ENCODE measurements at places on chromosomes 16 and 17.

- no peak for DNase-seq
Measured at GRCh38 chr16:52469775-52470174, 77.2 kb downstream of the TOX3 start.

DNA sequence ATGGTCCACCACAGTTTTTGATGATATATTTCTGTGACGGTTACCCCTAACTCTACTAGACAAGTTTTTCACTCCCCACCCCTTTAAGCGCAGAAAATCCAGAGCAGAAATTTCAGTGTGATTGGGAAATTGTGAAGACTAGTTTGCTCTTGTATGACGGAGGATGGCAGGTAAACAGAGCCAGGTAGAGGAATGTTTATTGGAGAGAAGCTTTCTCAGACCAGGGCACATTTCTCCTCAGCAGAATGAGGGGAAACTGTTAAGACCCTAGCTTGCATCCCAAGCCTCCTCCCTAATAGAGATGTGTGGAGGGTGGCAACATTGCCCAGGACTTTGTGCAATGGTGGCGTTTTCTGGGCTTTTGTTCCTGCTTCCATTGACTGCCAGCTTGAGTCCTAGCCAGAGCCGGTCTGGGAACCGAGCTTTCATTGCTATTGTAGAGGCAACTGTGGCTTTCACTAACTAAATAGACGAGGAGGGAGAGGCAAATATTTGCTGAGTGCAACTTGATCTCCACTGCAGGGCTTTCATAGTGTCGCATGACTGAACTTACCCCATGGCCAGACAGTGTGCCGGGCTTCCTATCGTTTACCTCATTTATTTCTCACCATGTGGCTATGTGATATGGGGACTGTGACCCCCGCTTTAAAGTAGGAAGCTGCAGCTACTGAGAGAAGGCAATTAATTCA is 159.6 kb upstream of the MPHOSPH6 start:
- DNase-seq, result no peak

GRCh38 chr17:17533901-17534441 is 37.8 kb upstream of the RASD1 start:
- DNase-seq, result no peak

- no peak for DNase-seq
Measured at GRCh38 chr17:50861822-50862528, 4.2 kb downstream of the TOB1 start.

DNA sequence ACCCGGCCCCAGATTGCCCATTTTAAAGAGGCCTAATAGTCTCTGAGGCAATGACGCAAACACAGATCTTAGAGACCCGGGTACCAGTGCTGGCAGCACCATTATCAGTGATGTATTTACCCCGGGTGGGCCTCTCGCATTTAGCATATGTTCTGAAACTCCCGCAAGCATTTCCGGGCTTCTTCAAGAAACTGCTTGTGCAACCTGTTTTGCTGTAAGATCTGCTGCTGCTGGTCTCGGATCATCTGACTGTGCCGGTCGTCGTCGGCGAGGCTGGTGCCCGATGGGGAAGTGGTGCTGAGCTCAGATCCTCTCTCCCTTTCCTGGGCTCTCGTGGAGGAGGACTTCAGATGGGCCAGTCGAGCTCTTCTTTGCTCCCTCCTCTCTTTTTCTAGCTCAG is 12.5 kb downstream of the CEP295NL start:
- no peak for DNase-seq

DNA sequence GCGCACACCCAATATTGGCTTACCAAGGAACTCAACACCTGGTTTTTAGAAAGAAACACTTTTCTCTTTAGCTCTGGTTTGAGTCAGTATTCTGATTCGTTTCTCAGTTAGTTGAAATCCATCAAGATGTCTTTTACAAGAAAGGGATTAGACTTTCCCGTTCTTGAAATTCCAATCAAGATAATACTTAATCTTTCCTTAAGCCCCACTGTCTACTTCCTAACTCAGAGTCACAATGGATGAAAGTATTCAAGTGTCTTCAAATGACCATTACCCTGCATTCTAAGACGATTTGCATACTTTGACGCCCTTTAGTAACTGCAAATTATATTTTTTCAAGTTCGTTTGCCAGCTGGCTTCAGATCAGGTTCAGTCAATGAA is 189.8 kb downstream of the USP22 start:
- peak; percentile 88 for DNase-seq

GRCh38 chr16:60166-60565 is 6.5 kb downstream of the SNRNP25 start:
- DNase-seq, result no peak

DNA sequence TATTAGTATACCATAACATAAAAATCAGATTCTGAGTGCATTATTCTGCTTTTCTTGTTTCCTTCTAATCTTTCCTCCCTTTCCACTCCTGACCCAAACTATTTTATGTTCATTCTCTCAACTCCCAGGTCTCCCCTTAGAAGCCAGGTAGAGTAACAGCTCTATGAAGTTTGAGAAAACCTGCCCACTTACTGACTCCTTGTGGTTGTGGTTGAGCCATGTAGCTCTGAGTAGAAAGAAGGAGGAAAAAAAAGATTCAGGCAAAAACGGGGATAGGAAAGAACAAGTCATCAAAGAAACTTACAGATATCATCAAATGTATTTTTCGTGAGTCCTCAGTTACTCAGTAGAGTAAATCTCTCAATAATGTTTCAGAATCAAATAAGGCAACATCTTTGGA is 216.7 kb downstream of the PMP22 start:
- no peak for DNase-seq

- no peak for DNase-seq
Measured at GRCh38 chr16:69703638-69704037, 22.7 kb downstream of the NQO1 start.

- no peak for DNase-seq
Measured at GRCh38 chr17:50582741-50583140, 22.2 kb downstream of the CACNA1G start.

DNA sequence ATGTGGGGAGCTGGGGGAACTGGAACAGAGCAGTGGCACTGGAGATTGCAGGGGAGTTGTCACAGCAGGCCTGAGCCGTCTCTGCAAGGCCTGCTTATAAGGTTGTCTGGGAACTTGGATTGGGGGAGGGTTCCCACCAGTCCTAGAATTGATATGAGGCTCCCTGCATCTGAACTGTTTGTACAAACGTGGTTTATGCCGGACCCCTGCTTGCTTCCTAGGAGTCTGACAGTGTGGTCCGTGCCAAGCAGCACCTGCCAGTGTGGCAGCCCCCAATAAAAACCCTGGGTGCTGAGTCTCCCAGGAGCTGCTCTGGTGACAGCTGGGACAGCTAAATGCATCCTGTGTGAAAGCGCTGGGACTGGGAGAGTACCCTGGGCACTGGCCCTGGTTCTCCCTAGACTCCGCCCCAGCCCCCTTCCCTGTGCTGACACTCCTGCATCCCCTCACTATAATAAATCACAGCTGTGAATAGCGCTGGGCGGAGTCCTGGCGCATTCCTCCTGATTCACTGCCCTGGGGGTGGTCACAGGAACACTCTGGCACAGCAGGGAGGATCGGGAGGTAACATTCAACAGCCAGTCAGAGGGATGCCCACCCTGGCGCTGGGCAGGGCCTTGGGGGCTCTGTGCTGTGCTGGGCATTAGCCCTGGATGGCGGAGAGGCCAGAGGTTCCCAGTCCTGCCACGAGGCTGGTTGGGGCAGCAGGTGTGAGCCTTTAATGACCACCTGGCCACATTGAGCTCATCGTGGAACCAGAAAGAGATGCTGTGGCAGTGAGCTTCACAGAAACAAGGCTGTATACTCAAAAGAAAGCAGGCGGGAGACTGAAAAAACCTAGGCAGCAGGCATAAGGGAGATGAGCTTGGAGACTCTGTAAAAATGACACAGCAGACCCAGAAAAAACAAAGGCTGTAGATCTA is 45.6 kb downstream of the RMI2 start:
- DNase-seq, result no peak

DNA sequence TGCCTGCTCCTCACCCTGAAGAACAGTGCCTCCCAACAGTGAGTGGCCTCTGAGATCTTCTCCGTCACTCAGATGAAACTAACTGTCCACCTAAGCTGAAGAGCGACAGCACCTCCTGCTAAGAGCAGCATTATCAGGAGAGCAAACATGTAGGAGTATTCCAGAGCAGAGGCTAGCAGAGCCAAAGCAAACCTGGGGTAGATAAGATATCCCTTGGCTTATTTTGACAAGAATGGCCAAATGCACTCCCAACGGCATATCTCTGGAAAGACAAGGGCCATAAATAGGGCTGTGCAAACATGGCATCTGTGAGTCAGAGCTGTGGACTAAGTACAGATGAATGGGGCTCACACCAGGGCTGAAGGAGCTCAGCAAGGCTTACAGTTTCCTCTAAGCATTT is 96.3 kb downstream of the NDEL1 start:
- no peak for DNase-seq

DNA sequence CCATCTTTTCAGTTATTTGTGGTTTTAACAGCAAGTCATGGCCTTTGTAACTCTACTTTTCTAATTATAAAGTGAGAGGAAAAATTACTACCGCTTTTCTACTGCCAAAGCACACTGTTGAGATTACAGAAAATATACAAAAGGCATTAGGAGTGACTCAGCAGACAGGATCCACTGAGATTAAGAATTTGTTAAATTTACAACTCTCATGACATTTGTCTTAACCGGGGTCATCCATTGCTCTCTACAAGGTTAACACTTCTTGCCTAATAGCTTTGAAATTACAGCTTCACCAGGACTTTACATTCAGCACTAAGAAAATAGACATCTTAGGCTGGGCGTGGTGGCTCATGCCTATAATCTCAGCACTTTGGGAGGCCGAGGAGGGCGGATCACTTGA is 93.4 kb downstream of the SSH2 start:
- no peak for DNase-seq

DNA sequence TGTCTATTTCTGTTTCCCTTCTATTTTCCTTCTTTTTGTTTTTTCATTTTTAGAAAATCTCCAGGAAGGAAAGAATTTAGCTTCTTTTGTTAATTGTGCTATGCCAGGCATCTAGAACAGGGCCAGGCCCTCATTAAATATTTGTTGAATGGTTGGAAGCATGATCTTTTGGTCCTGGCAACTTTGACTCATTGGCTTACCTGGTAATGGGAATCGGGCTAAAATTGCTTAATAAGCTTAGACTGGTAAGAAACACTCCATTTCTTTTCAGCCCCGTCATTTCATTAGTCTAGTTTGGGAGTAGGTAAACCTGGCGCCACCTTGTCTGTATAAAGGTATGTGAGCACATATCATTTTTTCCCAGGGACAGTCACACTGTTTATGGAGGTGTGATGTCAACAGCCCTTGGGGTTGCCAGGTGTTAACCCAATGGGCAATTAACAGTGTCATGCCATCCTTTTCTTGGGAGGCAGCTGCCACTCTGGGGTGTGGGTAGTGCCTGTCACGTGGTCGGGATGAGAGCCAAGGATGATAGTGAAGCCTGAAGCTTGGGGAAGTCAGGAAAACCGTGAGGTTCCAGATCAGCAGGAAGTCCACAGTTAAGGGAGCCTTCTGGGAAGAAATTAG is 9.5 kb upstream of the NDEL1 start:
- DNase-seq, result no peak

- DNase-seq, result peak; percentile 86
Measured at GRCh38 chr17:29005936-29006511, at the start of gene SEZ6. Gene SEZ6 (minus strand): TSS chr17:29006033. CDS start chr17:29005869, 164 bp downstream.

GRCh38 chr16:88456356-88457292 is 3.5 kb downstream of the ZFPM1 start:
- DNase-seq, result no peak

- no peak for DNase-seq
Measured at GRCh38 chr17:2943981-2944380, 119.4 kb downstream of the OR1D5 start.

GRCh38 chr16:9077091-9077809 is 14.2 kb upstream of the HAPSTR1 start:
- no peak for DNase-seq

- peak; percentile 13 for DNase-seq
Measured at GRCh38 chr16:66254751-66255150, 111.7 kb upstream of the CDH5 start.

GRCh38 chr16:54317101-54317611 is 30.6 kb upstream of the IRX3 start:
- no peak for DNase-seq

- DNase-seq, result peak; percentile 64
Measured at GRCh38 chr17:75289832-75290337, 652 bp upstream of the SLC25A19 start.

DNA sequence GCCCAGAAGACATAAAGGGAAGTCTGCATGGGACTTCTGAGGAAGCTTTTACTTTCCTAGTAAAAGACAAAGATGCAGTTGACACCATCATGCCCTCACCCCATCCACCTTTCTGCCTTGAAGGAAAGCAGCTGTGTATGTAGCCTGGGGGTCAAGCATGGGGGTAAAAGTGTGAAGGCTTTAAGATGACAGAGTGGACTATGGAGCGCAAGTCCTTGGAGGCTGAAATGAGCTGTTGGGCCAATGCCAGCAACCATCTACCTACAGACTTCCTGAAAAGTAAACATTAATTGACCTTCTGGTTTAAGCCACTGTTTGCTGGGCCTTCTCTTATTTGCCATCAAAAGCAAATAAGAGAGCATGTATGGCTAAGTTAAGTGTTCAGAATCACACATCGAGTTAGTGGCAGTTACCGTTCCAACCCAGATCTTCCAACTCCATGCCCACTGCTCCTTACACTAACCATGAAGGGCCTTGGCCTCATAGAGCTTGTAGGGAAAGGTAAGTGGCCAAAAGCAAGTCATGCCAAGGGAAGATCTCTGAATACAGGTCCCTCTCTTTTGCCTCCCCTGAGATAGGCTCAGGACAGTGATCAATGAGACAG is 30.0 kb downstream of the SLC13A5 start:
- no peak for DNase-seq

DNA sequence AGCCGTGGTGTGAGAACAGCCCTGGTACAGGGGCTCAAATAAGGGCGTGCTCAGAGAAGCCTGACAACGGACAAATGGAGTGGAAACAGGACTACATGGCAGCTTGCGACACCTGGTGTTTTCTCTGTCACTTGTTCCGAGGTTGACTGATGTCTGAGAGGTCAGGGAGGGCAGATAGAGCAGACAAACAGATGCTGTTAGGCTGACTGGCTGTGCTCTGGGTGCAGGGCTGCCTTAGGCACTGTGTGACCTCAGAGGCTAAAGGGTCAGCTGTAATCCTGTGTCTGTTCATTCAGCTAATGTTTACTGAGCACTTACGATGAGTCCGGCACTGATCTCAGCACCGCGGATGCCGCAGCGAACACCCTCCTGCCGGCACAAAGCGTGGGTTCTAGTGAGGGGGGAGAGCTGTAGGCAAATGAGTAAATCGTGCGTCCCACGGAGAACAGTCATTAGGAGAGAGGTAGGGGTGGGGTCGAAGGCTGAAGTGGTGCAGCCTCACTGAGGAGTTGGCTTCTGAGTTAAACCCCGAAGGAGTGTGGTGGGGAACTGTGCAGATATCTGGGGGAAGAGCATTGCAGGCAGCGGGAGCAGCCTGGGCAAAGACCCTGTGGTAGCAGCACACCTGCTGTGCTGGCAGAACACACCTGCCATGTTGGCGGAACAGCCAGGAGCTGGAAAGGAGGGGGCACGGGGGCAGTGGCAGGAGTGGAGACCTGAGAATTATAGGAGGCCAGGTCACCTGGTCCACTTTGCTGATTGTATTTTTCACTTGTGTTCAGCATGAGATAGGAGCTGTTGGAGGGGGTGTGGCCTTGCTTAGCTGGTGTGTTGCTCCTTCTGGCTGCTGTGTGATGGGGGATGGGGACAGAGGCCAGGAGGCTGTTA is 35.0 kb downstream of the GPT2 start:
- no peak for DNase-seq

- DNase-seq, result peak; percentile 83
Measured at GRCh38 chr16:85553436-85554113, 59.5 kb upstream of the GSE1 start.

- no peak for DNase-seq
Measured at GRCh38 chr16:2787406-2787805, at the start of gene PRSS33. Gene PRSS33 (minus strand): TSS chr16:2787560. CDS start chr16:2786547, 1,013 bp downstream.

Measured in NCI-H524 (cell line).